NCI-H146 (cell line): ENCODE measurements at places on chromosomes 13 and 19.

GRCh38 chr13:70755456-70755855, 647.2 kb upstream of the KLHL1 start:
- no peak for DNase-seq

DNA sequence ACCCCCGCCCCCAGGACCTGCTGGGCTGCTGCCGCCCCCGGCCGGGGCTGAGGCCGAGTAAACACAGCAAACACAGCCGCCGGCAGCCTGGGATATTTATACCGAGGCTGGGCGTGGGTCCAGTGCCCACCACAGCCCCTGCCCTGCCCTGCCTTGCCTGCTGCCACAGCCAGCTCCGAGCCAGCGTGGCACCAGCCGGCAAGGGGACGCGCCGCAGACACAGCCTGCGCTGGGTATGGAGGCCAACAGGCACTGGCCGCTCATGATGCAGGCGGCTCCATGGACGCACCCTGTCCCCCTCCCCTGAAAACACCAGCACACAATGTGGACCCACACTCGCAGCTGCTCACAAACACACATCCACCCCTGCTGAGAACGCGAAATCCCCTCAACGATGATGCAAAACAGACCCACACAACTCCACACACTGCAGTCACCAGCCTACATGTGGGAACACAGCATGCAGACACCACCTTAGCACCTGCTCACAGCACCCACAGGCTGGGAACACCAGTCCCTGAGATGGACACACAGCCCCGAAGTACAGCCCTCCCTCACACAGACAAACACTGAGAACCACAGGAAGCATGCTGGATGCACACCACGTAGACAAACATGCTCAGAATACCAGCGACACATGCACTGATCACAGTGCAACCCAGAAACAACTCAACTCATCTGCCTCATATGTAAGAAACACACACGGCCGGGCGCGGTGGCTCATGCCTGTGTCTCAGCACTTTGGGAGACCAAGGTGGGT, 16.2 kb downstream of the CCDC97 start:
- DNase-seq, result peak; percentile 71

GRCh38 chr13:36674337-36675212, 755 bp downstream of the SERTM1 start:
- peak; percentile 31 for DNase-seq

GRCh38 chr19:2235381-2236063, 607 bp downstream of the PLEKHJ1 start:
- DNase-seq, result peak; percentile 97

- no peak for DNase-seq
These were observed 1248.9 kb downstream of the SLITRK5 start for GRCh38 chr13:88919970-88920628.

- DNase-seq, result no peak
These were observed 342.7 kb downstream of the TBC1D4 start for GRCh38 chr13:75139291-75139690.

- no peak for DNase-seq
These were observed 157.0 kb upstream of the FNDC3A start for GRCh38 chr13:48818495-48819356.

- DNase-seq, result no peak
These were observed 6.8 kb upstream of the ZNF765 start for GRCh38 chr19:53388168-53388567.

DNA sequence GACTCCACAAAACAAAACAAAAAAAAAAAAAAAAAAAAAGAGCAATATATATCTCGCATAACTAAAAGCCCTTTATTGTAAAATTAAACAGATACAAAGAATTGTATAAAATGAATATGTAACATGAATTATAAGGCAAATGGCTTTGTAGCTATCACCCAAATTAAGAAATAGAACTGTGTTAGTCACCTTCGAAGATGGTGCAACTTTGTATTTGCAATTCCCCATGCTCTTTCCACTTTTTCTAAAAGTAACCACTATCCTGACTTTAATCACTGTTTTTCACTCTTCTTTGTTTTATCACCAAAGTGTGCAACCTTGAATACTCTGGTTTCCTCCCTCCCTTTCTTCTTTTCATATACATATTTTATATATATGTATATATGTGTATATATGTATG, 57.1 kb upstream of the HTR2A start:
- no peak for DNase-seq

GRCh38 chr19:3645726-3646125, 19.1 kb upstream of the CACTIN start:
- no peak for DNase-seq

DNA sequence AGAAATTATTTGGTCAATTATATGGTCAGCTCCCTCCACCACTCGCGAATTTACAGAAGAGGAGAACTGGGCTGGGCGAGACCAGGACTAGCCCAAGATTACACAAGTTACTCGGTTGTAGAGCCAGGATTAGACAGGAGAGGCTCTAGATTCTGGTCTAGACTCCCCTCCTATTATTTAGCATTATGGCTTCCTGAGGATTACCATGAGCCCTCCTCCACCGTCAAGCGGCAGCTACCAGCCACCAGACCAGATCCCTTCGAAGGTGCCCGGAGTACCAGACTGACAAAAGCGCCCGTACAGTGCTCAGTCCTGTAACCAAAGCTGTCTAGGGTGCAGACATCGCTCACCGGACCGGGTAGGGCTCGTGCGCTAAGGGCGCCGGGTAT, 497 bp upstream of the MLNR start:
- DNase-seq, result no peak

GRCh38 chr19:49103331-49104085, 10.7 kb upstream of the LIN7B start:
- DNase-seq, result no peak

DNA sequence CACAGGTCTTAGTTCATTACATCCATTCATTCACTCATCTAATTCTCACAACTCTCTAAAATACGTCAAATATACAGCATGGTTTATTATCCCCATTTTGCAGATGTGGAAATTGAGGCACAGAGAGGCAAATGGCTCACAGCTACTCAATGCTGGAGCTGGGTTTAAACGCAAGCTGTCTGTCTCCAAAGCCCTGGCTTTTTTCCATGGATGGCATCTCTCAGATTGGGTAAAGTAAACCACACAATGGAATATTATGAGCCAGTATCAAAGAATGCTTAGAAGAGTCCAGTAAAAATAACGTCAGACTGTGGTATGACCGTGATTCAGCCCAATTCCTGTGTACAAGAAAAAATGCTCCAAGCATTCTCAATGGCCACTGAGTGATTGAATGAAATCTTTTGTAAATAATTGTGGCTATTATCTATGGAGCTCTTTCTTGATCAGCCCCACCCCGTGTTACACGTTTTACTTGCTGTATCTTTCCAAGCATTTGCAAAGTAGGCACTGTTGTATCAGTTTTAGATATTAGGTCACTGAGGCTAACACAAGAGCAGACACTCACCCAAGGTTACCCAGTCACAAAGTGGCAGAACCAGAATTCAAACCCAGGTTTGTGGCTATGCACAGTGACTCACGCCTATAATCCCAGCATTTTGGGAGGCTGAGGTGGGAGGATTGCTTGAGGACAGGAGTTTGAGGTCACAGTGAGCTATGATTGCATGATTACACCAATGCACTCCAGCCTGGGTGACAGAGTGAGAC, 5.5 kb upstream of the ACP7 start:
- DNase-seq, result no peak

GRCh38 chr13:43686557-43686956, 100.2 kb downstream of the ENOX1 start:
- peak; percentile 40 for DNase-seq

GRCh38 chr13:44498502-44498901, 77.6 kb downstream of the TSC22D1 start:
- no peak for DNase-seq

GRCh38 chr19:46828484-46828883, 22.2 kb downstream of the AP2S1 start:
- no peak for DNase-seq

DNA sequence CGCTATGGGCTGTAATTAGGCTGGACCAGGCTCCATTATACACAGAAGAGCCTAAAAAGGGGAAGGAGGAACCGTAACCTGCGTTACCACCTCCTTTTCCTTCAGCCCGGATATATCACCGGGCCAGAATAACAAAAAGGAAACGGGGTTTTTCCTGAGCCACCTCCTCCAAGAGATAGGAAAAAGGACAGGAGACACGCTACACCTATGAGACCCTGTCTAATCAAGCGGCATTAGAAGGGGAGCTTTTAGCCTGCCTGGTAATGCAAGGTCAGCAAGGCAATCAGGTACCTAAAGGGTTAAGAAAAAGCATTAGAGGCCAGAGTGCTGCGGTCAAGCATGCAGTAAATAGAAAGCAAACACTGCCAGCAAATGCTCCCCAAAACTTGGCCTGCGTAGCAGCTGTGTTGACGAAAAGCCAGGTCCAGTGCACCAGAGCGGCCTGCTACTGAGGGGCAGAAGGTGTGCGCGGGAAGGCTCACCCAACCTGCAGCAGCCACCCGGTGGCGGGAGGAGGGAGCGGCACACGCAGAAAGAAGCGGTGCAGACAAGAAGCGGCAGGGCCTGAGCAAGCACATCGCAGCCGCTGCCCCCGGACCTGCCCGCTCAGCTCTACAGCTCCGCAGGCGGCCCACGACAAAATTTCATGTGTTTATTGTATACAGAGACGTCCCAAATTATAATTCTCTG, 1466.1 kb downstream of the UQCRFS1 start:
- DNase-seq, result no peak

DNA sequence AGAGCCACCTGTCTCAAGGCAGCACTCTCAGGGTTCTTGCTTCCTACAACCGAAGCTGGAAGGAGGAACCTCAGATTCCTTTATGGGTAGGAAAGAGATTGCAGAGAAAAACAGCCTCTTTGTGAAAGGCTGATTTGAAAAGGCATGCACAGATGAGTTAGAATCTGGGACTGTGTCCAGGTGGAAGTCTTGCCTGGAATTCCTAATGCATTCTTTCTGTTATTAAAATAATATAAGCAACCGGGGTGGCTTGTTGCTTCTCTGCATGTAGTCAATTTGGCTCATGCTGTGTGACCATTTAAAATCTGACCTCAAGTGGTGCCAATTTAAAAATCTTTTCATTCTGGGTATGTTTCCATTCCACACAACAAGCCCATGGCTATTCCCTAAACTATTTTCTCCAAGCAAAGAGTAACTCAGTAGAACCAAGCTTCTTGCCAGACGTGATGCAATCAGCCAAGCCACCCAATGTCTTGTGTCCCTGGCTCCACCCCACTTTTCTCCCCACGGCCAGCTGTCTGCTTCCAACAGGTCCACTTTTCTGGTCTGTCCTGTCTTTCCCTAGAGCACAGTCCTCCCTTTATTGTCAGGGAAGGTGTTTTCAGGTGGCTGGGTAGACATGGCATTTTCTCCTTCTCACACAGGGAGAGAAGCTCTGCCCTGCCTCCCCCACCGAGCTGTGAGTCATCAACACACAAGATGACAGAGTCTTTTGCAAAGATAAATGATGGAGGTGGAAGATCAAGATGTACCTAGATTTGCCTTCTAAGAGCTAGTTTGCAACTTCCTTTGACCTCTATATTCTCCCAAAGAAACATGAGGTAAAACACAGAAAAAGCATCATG, 394.3 kb downstream of the FOXO1 start:
- DNase-seq, result peak; percentile 22

GRCh38 chr19:38409631-38410133, 6.8 kb downstream of the FAM98C start:
- DNase-seq, result no peak

DNA sequence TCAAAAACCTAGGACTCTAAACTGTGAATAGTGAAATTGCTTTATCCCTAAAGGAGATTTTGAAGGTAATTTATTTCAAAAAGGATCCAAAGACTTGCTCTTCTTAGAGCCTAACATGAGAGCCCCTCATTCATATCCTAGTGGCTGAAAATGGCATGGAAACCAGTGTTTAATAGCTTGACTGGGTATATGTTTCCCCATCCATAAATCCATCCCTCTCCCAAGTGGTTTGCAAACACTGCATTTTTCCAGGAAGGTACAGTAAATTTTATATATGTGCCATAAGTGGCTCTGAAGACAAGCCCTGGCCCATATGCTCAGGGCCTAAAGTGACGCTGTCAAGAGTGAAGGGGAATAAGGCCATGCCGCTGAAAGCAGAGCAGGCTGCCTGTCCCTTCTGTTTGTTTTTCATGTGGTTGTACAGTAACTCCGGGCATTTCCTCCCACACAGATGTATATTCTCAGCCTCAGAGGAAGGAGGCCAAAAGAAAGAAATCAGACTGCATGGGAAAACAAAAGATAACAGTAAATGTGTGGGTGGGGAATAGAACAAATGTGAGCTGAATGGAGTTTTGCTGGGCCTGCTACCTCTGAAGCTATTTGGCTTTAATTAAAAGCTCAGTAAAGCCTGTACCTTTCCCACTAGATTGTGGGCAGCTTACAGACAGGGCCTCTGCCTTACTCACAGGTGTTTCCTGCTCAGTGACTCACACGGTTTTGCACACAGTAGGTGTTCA, 181.9 kb downstream of the PCDH9 start:
- no peak for DNase-seq

- no peak for DNase-seq
These were observed 179.7 kb downstream of the ABCC4 start for GRCh38 chr13:95121516-95121915.

DNA sequence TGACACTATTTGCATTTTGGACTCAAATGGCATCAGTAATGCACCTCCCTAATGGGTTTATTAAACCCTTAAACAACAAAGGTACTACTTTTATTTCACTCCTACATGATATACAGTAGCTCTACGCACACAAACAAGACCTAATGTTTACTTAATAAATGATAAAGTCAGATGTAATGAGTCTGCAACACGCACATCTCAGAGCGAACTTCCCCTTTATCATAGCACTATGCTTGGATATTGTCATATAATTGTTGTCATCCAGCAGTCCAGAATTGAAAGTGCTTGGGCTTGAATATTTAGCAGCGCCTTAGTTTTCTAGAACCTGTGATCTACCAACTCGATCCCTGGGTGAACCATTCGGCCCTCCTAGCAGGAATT, 772 bp downstream of the PARP4 start:
- DNase-seq, result no peak

DNA sequence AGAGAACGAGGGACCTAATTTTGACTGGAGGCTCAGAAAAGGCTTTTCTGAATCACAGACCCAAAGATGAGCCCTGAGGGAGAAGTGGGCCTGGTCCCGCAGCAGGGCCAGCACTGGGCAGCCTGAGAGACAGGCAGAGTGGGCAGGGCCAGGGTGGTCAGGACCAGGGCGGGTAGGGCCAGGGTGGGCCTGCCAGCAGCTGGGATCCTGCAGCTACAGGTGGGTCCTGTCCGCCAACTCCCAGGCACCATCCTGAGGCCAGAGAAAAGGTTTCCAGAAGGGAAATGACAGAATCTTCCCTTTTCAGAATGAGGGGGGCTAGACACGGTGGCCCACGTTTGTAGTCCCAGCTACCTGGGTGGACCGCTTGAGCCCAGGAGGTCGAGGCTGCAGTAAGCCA, 23.7 kb downstream of the LATS2 start:
- DNase-seq, result no peak

GRCh38 chr13:27955014-27955591, 14.0 kb downstream of the CDX2 start:
- no peak for DNase-seq

DNA sequence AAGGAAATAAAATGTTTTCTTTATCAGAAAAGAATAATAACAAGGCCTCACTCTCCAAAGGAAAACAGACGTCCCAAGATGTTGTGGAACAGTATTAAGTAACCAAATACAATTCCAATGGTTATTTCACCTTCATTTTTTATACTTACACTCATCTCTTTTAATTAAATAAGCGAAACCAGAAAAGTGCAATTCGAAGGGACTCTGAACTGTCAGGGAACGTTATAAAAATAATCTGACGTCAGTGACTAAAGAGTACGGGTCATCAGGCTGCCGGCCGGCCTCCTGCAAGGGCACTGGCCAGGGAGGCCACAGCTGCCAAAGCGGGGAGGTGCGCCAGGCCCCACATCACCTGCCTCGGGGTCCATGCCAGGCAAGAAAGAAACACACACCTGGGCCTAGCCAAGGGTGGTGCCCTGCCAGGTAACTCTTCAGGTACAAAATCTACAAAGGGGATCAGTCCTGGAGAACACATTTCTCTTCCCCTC, 61.2 kb downstream of the CDADC1 start:
- no peak for DNase-seq
